ENCODE measurements at places on chromosomes 2 and 18.

DNA sequence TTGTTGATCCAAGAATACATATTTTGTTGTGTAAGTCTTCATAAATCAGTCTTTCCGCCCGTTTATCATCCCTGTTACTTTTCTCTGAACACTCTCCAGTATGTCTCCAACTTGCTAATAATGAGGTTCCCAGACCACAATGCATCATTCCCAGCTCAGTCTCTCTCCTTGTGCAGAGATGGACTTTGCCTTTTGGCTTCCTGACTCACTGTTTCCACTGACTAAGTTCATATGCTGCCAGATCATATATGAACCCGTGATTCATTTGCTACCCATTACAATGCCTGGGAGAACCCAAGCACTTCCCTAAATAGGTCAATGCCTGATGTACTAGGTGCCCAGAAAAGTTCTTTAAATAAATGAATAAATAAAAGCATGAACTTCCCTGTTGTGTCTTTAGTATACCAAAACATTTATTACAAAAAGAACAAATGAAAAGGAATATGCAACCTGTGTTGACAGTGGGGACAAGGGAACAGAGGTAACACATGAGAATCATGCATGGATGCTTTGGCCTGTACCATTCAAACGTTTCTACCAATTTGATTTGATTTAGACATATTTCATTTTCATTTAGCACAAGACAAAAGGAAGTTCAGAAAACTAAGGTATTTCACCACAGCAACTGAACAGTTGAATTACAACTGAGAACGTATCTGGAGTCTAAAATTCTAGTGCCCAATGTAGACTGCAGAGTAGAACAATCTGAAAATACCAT, 215.4 kb upstream of the HNRNPA3 start:
- DNase-seq = peak; percentile 87

DNA sequence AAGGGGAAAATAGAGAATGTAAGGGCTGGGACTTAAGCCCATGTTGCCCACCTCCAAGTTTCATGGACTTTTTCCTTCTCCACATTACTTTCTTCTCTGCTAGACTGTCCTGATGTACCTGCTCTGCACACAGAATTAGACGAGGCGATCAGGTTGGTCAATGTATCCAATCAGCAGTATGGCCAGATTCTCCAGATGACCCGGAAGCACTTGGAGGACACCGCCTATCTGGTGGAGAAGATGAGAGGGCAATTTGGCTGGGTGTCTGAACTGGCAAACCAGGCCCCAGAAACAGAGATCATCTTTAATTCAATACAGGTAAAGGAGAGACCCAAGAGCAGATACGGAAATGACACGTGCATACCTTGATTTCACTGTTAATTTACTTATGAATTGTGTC, 16.2 kb upstream of the TYMS start:
- no peak for DNase-seq

DNA sequence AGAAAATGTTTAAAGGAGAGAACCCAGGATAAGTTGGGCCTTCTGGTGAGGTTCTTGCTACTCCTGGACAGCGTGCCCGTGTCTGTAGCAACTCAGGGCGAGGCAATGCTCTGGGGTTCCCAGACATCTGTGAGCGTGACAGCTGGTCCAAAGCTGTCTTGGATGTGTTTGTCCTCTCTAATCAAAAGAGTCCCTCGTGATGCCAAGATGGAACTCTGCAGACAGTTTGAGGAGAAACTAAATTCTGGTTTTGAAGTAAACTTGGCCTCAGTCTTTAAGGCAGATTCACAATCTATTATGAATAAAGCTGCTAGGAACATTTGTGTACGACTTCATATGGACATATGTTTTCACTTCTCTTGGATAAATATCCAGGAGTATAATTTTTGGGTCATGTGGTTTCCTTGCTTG, 47.3 kb downstream of the TMEM17 start:
- no peak for DNase-seq

- DNase-seq = no peak
These were observed 15.8 kb downstream of the GKN2 start for GRCh38 chr2:68936889-68937288.

DNA sequence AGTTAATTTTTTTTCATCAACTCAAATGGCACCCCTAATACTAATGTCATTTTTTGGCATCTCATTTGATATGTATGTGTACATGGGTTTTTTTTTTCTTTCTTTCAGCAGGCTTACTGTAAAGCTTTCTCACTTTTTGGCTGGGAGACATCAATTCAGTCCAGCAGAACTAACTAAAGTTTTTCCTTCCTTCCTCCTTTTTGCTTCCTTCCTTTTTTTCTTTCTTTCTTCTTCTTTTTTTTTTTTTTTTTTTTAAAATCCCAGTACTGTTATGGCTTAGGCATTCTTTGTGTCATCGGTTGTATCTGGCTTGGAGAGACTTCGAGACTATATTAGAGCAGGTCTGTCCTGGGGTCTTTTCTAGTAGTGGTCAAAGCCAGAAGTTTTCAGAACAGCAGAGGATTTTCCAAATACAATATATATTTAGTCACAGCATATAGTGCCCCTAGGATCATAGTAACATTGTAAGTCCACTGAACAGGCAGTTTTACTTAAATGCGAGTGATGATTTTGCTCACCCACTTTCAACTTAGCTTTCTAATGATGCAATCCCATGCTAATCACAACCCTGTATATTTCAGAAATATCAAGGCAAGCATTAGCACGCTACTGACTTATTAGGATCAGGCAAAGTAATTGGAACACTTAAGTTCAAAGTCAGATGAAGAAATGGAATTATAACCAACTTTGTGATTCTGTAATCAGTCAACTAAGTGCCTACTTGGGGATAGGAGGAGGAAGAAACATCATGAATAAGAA, 4.0 kb downstream of the KLHL29 start:
- no peak for DNase-seq

- no peak for DNase-seq
These were observed 74.9 kb downstream of the ATP8B1 start for GRCh38 chr18:57727952-57728807.

DNA sequence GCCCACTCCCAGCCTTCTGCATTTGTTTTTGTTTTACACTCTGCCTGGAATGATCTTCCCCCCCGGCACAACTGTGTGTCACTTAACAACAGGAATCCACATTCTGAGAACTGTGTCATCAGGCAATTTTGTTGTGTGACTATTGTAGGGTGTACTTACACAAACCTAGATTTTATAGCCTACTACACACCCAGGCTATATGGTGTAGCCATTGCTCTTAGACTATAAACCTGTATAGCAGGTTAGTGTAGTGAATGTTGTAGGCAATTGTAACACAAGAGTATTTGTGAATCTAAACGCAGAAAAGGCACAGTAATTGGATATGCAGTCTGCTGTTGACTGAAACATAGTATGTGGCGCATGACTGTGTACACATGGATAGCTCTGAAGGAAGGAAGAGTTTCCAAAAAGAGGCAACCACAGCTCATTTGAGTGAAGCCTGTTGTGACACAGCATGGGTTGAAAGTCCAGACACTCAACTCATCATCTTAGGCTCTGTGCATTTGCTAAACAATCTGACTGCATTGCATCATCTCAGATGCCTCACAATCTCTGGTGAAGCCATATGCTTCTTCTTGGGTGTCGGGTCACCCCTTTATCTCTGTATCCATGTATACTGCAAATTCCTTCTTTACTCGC, 506.6 kb upstream of the SPHKAP start:
- DNase-seq = no peak

GRCh38 chr2:157312866-157313486, 12.6 kb downstream of the ERMN start:
- peak; percentile 39 for DNase-seq

DNA sequence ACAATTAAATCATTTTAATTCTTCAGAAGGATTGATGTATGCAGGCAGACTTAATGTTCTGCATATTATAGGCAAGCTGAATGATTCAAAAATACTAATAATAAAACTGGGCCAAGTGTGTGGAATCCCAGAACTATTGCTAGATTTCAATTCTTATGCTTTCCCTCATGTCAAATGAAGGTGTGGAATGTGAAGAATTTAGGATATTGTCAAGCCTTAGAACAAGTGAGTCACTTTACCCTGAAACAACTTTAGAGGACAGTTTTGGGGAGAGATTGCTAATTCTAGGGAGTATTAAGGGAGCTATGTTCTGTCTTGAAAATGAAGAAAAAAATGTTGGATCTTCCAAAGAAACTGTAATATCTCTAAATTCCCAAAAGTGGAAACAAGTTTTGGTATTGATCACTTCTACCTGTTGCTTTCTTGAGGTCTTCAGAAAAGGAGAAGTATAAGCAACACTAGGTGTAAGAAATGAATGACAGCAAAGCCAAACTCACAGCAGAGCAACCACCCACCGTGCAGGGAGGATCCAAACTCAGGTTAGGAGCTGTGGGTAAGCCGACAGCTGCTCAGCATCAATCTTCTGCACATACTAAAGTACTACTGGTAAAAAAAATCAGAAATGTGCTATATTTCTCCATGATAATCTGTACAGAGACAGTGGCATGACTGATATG, 818.1 kb downstream of the SLC4A3 start:
- no peak for DNase-seq

- no peak for DNase-seq
These were observed 7.1 kb downstream of the NEURL3 start for GRCh38 chr2:96498021-96498431.

- no peak for DNase-seq
These were observed 30.4 kb upstream of the IL36G start for GRCh38 chr2:112947374-112947773.

DNA sequence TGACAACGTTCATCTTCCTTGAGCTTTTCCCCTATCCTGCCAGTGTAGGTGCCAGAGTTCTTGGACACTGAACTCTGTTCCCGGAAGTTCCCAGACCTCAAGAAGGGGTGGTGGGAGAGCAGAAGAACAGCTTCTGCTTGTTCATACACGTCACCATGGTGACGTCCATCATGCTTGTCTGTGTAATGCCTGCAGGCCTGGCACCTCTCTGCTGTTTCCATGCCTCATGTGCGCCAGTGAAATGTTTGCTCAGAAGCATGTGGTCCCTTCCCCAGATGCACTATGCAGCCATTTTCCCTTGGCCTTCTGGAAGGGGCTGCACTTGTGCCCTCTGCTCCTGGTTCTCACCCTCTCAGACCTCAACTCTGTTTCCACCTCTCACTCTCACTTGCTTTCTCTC, 210.8 kb upstream of the NABP1 start:
- DNase-seq = no peak

- DNase-seq = no peak
These were observed 71.5 kb upstream of the HDAC4 start for GRCh38 chr2:239472235-239472775.

- DNase-seq = no peak
These were observed 74.9 kb upstream of the KLF7 start for GRCh38 chr2:207240649-207241048.

- no peak for DNase-seq
These were observed 22.0 kb upstream of the UPP2 start for GRCh38 chr2:158079672-158080071.

- no peak for DNase-seq
These were observed 1.5 kb upstream of the LCT start for GRCh38 chr2:135838502-135838901.

DNA sequence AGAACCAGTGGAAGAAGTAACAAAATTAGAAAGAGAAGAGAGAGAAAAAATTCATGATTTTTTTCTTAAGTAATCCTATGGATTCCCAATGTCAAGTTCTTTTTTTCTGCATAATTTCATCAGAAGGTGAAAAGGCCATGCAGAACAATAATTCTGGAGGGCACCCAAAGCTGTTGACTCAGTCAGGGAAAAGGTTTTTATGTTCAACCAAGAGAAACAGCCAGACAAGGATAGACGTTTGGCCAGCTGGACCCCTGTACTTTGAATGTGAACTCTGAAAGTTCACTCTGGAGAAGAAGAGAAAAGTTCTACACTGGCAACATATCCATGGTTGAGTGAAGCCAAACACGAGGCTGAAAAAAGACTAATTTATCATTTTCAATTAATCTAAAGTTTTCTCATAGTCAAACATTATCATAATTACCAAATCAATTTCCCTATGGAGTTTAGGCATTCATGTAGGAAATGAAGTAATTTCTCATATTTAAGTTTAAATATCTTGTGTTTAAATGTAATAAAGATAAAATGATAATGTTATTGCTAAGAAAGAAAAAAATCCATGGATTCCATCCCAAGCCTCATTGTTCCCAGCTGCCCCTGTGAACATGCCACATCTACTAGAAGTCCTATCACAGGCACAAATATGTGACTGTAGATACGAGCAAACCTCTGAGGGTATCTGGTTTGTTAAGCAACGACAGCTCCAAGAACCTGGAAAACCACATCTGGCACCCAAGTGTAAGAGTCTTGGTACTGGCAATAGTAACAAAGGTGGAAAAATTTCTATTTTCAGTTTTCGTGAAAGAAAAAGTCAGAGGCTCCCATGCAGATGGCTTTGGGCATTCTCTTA, 742.7 kb upstream of the ACVR2A start:
- no peak for DNase-seq

DNA sequence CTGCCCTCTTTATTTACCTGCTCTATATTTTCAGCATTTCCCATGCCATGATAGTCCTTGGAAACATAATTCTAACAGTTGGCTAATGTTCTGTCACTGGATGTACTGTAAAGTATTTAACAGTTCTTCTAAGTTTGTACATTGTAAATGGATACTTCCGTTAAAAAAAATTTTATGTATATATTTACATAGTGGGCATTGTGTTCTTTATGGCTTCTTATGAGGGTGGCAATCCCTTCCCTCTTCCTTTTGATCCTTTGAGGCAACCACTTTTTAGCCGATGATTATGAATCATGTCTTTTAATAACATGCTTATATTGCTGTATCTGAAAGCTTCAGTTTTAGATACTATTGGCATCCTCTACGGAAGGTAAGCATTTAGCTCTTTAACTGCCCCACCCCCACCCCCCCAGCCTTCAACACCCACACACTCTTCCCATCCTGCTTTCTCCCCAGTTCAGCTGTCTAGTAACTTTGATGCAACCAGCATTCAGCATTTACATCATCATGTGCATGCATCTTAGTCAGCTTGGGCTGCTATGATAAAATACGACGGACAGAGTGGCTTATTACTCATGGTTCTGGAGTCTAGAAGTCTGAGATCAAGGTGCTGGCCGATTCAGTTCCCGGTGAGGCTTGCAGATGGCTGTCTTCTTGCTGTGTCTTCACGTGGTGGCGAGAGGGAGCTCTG, 21.0 kb upstream of the EDAR start:
- no peak for DNase-seq

DNA sequence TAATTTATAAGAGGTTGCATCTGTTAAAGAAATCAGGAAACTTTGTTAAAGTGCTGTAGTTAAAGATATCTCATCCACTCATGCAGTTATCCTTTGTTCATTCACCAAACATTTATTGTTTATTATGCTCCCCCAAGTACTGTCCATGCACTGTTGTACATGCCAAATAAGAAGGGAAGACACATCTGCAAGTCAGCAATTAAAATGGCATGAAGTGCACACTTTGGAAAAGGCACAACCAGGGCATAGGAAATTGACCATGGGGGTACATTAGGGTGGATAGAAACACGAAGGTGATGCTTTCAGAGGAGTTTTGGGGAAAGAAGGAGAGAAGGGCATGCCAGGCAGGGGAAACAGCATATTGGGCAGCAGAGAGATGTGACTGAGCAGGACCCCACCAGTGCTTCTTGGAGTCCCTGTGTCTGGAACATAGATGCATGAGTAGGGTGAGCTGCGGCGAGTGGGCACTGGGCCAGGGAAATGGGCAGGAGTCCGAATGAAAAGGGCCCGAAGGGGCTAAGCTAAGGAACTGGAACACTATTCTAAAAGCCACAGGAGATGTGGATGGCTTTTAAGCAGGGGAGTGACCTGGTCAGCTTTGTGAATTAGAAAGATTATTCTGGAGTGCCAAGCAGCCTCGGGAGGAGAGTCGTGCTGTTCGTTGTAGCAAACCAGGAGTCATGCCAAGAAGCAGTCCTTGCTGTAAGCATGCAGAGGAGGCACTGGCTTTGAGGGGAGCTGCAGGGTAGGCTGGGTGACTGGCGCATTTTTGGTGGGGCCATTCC, 316.3 kb downstream of the AGPS start:
- DNase-seq = no peak

GRCh38 chr2:59077026-59077725, 836.1 kb upstream of the FANCL start:
- DNase-seq = no peak
